ENCODE measurements at places on chromosomes 1 and 21.

GRCh38 chr1:9774712-9775679, 48.8 kb downstream of the CLSTN1 start:
- DNase-seq, result no peak

- DNase-seq, result no peak
Measured at GRCh38 chr1:69985901-69986439, 219.4 kb downstream of the LRRC40 start.

DNA sequence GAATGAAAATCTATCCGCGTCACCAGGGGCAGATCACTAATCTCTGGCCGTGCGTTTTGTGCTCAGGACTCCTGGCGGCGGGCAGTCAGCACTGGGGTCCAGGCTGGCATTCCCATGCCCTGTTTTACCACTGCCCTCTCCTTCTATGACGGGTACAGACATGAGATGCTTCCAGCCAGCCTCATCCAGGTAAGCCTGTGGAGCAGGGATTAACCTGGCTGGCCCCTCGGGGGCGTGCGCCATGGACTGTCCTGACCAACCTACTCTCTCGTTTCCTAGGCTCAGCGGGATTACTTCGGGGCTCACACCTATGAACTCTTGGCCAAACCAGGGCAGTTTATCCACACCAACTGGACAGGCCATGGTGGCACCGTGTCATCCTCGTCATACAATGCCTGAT, 10.9 kb upstream of the CENPS start:
- no peak for DNase-seq

DNA sequence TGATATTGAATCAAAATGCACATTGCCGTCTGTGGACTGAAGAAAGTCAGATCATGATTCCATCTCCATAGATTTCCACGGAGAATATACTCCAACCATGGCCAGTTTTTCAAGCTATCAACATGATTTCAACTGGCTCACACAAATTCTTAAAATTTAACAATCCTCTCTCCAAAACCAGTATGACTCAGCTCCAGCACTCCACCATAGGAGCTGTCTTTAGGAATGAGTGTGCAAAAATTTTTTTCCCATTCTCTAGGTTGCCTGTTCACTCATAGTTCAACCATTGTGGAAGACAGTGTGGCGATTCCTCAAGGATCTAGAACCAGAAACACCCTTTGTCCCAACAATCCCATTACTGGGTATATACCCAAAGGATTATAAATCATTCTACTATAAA, 40.8 kb downstream of the RGL1 start:
- DNase-seq, result no peak
